ENCODE measurements at places on chromosomes 2 and 18.

DNA sequence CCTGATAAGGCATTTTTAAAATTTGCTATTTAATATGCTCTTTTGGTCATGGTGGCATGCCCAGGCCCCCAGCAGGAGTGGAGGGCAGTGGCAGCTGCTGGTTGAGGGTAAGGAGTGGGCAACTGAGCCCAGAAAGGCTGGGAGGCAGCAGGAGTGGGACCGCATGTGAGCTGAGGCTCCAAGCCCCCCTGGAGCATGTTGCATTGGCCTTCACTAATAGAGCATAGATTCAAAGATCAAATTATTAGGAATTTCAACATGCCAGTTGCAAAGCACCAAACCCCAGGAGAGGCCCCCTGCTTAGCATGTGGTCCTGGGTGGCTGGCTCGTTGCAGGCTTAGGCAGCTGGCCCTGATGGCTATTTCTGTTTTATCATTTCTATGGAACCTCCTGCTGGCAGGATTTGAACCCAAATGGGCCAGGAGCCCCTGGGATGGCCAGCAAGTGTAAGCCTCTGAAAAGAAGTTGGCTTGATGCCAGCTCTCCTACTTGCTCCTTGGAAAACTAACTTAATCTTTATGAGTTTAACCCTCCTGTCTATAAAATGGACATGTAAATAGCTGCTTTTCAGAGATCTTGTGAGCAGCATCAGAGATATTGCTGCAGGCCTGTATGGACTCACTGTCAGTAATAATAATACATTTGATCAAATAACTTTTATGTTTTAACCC is 42.1 kb upstream of the TMEM131 start:
- no peak for DNase-seq

DNA sequence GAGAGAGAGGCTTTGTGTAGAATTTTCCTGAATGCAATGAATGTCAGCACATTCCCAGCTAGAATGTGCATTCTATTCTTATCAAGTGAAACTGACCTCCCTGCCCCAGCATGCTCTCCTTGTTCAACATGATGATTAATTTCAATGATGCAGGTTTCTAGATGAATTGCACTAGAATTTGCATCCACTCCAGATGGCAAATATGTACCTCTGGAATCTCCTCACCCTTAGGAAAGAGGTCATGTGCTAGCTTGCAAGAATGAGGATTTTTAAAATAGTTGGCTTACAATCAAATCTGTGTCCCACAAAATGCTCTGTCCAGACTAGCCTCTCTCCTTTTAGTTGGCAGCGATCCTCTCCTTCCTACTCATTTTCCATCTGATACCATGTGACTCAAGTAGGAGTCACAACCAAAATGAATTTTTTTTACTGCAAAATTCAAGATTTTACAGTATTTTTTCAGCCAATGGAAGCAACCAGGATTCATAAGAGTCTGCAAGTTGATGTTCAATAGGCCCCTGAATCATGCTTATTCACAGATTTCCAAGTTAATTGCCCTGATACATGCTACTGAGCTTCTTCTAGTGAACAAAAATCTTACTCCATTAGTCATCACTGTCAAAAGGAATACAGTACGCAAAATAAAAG is 21.0 kb upstream of the STAT4 start:
- DNase-seq, result no peak

- no peak for DNase-seq
Measured at GRCh38 chr18:76824754-76825153, 2.4 kb downstream of the ZNF236 start.

DNA sequence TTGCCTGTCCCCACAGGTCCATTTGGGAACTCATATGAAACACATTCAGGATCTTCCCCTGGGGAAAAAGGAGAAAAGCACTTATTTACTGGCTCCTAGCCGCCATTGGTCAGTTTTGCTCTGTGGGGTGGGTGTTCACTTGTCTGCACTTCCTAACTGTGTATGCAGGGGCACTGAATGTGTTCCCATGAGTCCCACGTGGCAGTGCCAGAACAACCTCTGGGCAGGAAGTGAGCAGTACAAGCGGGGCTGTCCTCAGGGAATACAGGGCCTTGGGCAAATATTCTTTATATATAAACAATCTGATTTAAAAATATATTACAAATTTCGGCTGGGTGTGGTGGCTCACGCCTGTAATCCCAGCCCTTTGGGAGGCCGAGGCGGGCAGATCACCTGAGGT is 21.8 kb upstream of the CTIF start:
- DNase-seq, result no peak

DNA sequence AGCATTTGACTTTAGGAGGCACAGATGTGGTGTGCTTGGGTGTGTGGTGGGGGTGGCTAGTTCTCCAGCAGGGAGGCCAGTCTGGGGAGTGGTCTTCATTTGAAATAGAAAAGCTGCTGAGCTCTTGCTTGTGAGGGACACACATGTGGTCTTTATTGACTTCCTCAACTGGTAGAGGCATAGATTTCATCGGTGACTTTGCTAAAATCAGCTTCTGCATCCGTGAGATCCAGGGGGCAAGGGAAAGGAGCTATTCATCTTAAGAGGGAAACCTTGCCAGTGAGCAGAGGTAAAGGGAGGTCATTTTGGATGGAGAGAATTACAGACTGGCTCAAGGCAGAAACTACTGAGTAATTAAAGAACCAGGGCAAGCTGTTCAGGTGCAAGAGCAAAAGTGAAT is 4.7 kb downstream of the MAPRE3 start:
- DNase-seq, result no peak

DNA sequence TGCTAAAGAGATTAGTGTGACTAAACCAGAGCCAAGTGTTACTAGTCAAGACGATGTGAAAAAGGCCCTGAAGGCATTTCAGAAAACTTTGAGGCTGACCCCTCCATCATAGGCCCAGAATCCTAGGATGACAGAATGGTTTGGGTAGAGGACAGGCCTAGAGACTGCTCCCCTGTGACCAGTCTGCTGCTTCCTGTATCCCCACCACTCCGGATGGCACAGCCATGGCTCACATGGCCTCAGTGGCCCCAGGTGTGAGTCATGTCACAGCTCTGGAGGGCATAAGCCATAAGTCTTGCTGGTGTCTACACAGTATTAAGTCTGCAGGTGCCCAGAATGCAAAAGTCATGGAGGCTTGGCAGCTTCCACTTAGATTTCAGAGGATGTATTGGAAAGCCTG is 12.4 kb upstream of the STAT1 start:
- DNase-seq, result no peak

- DNase-seq, result no peak
Measured at GRCh38 chr2:233857511-233858141, 3.3 kb upstream of the HJURP start.

DNA sequence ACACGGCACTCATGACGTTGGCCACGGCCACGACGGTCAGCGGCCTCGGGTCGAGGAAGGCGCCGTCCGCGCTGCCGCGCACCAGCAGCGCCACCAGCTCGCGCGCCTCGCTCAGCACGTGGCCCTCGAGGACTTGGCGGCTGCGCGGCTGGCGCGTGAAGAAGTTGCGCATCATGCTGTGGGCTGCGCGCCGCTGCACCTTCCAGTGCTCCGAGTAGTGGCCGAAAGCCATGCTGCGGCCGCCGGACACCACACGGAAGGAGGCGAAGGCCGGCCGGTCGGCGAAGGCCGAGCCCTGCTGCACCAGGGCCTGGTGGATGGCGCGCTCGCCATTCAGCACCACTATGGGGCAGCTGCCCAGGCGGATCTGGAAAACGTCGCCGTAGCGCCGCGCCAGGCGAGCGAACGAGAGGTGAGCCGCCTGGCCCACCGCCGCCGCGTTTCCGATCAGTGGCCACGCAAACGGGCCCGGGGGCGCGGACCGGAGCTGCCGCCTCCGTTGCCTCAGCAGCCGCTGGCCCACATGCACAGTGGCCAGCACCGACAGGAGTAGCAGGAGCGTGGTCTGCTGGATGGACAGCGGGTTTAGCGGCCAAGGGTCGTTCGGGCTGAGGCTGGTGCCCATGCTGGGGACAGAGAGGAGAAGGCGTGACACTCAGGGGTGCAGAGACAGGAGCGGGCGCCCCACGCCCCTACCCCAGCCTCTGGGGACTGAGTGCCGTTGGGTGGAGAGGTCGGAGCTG is 1.0 kb downstream of the CYP1B1 start:
- no peak for DNase-seq

GRCh38 chr18:79668203-79668602 is 11.4 kb upstream of the CTDP1 start:
- no peak for DNase-seq

- DNase-seq, result no peak
Measured at GRCh38 chr2:179470089-179470488, 205.5 kb upstream of the SESTD1 start.

DNA sequence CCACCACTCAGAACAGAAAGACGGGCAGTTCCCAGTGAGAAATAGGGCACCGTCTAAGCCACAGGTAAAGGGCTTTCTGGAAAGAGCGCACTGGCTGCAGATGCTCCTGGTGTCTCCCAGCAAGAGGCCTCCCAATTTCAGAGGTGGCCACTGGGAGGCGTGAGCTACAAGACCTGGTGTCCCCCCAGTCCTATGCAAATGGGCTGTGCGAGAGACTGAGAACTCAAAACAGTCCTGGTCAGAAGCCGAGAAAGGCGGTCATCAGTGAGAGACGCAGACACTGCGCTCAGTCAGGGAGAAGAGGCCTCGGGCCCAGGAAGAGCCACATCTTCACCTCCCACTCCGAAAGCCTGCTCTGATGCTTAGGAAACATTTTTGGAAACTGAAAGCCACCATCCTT is 179.5 kb downstream of the EIPR1 start:
- no peak for DNase-seq

DNA sequence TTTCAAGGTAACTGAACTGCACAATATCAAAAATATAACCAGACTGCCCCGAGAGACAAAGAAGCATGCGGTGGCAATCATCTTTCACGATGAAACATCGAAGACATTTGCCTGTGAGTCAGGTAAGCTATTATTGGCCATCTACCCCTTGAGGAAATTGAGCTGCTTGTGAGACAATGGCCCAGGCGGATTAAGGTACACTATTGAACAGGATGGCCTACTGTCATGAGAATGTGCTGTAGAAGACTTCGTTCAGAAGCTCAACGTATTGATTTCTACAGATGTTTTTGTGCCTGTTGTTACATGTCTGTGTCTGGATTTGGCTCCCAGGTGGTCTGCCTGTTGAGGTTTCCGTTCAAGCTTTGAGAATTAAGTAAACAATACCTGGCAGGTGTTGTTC is 198.7 kb downstream of the DOK6 start:
- no peak for DNase-seq

DNA sequence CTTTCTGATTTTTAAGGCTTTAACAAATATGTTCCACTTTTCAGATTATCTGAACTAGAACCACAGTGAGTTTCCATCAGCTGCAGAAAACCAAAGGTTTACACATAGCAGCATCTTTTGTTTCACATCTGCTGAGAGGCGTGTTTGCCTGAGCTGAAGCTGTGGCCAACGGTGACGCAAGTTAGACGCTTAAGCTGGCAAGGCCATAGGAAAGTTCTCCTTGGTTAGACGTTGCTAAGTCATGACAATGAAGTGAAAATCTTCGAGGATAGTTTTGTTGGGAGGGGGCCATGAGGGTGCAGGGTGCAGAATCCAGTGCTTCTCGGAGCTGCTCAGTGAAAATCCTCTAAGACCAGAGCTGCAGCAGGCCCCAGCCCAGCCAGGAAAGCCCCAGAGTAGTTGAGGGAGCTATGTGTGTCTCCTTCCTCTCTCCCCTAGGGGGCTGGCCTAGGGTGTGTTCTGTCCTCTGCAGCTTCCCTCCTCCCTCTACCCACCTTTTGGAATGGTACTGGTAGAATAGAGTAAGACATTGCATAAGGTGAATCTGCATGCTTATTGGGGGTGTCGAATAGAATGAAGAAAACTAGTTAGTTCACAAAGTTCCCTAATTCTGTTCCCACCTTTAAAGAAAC is 105.4 kb downstream of the FHOD3 start:
- no peak for DNase-seq

GRCh38 chr2:68438455-68439303 is 28.4 kb downstream of the FBXO48 start:
- no peak for DNase-seq

DNA sequence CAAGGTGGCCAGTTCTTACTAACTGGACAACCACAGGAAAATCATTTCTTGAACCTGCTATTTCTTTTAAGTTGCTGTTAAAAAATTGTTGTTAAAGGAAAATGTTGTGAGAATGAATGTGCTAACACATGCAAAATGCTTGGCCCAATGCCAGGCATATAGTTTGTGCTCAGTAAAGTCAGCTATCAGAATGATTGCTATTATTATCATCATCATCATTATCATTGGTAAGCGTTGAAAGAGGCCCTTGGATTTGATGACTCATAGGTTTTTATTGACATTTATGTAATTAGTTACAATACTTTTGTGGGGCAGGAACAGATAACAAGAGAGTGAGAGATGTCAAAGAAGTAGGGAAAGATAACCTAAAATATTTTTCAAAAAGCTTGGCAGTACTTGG is 394.2 kb upstream of the ZEB2 start:
- DNase-seq, result no peak

DNA sequence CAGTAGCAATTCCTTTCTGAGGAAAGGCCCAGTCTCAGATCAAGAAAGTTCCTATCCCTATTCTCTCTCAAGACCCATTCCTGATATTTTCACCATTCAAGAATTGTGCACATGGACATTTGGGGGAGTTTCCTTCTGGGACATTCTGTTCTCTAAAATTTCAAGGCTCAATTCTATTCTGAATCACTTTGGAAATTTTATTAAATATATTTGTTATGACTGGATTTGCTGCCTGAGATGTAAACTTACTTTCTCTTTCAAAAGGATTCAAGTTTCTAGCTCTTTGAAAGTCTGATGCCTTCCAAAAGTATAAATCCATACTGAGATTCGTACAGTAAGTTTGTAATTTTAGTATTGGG is 55.3 kb upstream of the STK17B start:
- no peak for DNase-seq

DNA sequence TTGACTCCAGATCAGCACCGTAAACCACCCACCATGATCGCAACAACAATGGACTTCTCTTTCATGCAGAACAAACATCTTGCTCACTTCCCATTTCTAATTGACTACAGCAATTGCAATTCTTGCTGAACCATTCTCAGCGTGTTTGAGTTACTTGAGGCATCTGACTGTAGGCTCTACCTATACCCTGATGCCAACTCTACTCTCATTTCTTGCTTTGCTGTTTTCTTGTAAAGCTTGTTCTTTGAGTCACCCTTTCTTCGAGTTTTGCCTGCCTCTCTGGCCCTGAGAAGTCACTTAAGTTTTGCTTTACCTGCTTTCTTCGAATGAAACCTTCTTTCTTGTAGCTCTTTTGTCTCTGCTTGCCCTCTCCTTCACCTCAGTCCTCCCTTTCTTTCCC is 160.5 kb upstream of the RND3 start:
- DNase-seq, result no peak

- DNase-seq, result no peak
Measured at GRCh38 chr2:128467321-128467969, 148.8 kb upstream of the HS6ST1 start.

GRCh38 chr2:118983133-118983532 is 41.1 kb downstream of the MARCO start:
- no peak for DNase-seq

GRCh38 chr2:46849721-46850556 is 65.7 kb downstream of the MCFD2 start:
- DNase-seq, result no peak

DNA sequence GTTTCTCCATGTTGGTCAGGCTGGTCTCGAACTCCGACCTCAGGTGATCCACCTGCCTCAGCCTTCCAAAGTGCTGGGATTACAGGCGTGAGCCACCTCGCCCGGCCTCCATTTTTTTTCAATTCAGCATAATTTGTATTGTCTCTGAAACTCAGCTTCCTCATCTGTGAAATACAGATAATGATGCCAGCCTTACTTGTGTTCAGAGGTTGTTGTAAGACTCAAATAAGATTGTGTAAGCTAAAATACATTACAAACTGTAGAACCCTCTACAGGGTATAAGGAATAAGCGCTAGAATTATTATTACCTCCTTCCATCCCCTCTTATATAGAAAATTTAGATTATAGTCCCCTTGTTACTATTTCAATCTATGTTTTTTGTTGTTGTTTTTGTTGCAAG is 24.8 kb upstream of the STARD7 start:
- no peak for DNase-seq
